ENCODE measurements at places on chromosomes 12 and 14.

- DNase-seq, result no peak
Measured at GRCh38 chr12:121522971-121523370, 57.9 kb downstream of the KDM2B start.

GRCh38 chr14:32703183-32703621 lies 235.5 kb upstream of the NPAS3 start:
- no peak for DNase-seq

GRCh38 chr12:132271755-132272092 lies 57.7 kb downstream of the GALNT9 start:
- DNase-seq, result no peak

DNA sequence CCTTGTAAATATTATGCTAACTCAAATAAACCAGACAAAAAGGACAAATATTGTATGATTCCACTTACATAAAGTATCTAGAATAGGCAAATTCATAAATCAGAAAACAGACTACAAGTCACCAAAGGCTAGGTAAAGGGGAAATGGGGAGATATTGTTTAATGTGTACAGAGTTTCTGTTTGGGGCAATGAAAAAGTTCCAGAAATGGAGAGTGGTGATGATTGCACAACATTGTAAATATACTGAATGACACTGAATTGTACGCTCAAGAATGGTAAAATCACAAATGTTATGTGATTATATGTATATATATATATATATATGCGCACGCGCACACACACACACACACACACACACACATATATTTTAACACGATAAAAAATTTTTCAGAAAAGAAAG lies 182.5 kb downstream of the SLC2A13 start:
- DNase-seq, result no peak

- no peak for DNase-seq
Measured at GRCh38 chr12:120814203-120814902, 88.7 kb downstream of the ACADS start.
